Uterus (tissue), 4 donors: ENCODE measurements at places on chromosomes 11 and 22. TPM values are rescaled to one million over a fixed set of nuclear protein-coding genes. Genes with fewer than 3 reads are reported as not detected.

GRCh38 chr11:13183094-13183825, 94.3 kb upstream of the BMAL1 start:
- DNase-seq: no peak

DNA sequence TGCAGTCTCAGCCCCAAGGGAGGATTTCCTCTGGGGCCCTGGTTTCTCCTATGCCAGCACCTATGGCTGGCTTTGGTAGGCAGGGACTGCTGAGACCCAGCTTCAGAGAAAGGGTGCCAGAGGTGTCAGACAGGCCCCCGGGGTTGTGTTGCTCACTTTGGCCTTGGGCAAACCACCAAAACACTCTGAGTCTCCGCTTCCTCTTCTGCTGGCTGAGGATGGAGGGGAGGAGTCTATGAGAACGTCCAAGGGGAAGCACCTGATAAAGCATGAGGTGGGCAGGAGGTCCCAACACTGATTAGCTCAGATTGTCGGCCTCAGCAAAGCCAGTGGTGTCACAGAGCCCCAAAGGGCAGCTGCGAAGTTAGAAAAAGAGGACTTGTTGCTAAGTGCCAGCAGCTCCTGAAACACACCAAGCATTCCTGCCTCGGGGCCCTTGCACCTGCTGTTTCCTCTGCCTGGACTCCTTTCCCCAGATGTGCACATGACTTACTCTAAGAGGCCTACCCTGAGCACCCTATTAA, 10.5 kb downstream of the SMTNL1 start:
- DNase-seq: no peak

- DNase-seq: no peak
Measured at GRCh38 chr11:67022961-67023956, at the start of gene SYT12. TSS of gene SYT12 (plus strand) at chr11:67023134. CDS start at chr11:67030145, 7,011 bp downstream.

DNA sequence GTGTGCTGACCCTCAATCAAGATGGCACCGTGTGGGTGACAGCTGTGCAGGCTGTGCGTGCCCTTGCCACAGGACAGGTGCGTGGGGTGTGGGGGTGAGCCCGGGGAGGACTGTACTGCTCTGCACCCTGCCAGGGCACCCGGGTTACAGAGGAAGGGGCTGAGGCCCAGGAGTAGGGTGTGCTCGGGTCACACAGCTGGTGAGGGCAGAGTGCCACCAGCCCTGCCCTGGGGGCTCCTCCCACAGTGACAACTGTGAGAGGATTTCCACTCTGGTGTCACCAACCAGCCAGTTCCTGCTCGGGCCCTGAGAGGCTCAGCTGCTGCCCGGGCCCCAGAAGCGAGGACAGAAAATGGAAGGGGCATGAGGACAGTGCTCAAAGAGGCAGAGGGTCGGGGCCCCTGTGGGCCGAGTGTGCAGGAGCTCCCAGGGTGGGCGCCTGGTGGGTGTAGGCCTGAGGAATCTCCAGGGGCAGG, 20.5 kb downstream of the TRMU start:
- DNase-seq: no peak

GRCh38 chr11:45382133-45382878, 96.2 kb upstream of the SYT13 start:
- no peak for DNase-seq

Gene CNGA4
- not detected for total RNA-seq

DNA sequence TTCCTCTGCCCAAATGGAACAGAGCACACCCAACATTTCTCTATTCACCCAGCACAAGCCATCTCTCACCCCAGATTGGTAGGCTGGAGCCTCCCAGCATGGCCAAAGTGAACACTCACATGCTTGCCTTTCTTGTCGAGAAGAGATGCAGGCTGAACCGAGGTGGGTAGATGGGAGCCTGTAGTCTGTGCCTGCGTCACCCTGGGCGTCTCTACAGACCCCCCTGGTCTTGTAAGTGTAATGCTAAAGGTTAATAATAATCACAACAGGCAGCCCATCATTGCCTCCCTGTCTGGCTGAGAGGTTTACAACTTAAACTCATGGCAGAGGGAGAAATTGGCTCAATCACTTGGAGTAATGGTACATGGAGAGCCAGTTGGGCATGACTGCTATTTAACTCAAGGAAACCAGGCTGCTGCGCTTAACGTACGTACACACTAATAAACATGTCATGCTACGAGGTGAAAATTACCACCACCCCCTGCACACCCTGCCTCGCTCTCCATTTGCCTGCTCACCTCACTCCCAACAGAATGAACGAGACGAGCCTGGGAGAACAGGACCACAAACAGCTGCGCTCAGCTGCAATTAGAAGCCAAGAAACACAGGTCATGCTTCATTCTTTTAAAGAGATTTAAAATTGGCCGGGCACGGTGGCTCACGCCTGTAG, 9.1 kb upstream of the ZBTB16 start:
- peak; percentile 75 for DNase-seq

DNA sequence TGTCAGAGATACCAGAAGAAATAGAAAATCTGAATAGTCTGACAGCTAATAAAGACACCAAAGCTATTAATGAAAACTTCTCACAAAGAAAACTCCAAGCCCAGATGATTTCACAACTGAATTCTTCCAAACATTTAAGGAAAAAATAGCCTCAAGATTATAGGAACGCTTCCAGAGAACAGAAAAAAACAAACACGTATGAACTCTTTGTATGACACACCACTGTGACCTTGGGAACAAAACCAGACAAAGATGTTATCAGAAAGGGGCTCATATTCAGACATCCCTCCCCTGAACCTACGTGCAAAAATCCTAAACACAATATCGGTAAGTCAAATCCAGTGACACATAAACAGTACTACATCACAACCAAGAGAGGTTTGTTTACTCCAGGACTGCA, 23.5 kb downstream of the CERK start:
- DNase-seq: no peak

- no peak for DNase-seq
Measured at GRCh38 chr11:120424970-120425332, 86.6 kb upstream of the GRIK4 start.

Gene LMO2
- 28.1 TPM for total RNA-seq

Gene PICK1
- 2.9 TPM for total RNA-seq

DNA sequence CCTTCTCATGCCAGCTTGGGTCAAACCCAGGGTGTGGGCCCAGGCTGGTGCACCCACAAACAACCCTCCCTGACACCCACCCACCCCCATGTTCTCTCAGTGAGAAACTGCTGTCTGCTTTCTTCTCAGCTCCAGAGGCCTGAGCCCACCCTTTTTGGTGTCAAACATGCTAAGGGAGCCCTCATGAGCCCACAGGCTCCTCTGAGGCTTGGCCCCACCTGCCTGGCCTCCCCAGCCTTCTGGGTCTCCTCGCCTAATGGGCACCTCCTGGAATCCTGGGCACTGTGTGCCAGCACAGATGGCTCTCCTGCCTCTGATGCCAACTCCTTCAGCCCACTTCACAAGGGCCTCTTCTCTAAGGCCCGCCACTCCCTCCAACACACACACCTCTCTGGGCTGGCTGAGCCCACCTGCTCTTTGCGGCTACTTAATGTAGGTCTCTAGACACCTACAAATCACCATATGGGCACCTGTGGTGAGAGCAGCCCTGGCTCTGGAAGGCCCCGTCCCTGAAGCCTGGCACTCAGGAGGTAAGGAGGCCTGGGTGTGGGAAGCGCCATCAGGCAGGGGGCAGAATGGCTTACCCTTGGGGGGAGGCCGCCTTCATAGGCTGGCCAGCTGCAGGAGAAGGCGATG, 4.4 kb downstream of the NAGA start:
- DNase-seq: no peak

DNA sequence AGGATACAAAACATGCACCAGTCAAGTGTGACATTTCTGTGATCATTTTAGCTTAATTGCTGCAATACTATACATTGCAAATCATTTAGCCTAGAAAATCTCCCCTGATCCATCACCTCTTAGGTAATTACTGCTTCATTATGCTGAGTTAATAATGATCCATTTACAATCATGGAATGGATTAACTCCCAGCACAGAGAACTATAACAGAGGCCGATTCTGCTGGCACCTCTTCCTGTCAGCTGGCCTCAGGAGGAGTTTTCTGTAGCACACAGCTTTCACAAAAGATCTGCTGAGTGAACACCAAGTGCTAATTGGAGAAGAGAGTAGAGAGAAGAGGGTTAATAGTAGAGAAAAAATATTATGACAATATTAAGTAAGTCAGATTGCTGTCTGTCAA, 591.8 kb upstream of the KIRREL3 start:
- no peak for DNase-seq

DNA sequence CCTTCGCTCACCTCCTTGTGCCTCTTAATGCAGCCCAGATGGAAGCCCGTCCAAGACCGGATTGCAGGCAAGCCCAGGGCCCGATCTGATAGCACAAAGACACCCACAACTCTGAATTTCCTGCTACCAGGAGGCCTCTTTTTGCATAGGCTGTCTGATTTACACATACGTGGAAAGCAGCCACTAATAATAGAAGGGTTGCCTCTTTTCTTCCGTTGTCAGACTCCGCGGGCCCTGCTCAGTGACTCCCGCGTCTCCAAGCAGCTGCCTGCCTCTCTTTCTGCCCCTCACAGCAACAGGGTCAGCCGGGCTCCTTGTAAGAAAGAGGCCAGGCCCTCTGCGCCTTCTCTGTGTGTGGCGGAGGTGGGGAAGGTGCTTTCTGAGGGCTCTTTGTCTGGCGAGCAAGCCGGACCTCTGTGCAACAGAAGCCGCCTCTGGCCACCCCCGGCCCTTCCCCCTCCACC, 26.7 kb downstream of the FLI1 start:
- no peak for DNase-seq

GRCh38 chr11:102316346-102316904, 859 bp upstream of the BIRC3 start:
- DNase-seq: no peak

Gene HORMAD2
- total RNA-seq: not detected

Gene ROBO4
- 63.5 TPM for total RNA-seq

DNA sequence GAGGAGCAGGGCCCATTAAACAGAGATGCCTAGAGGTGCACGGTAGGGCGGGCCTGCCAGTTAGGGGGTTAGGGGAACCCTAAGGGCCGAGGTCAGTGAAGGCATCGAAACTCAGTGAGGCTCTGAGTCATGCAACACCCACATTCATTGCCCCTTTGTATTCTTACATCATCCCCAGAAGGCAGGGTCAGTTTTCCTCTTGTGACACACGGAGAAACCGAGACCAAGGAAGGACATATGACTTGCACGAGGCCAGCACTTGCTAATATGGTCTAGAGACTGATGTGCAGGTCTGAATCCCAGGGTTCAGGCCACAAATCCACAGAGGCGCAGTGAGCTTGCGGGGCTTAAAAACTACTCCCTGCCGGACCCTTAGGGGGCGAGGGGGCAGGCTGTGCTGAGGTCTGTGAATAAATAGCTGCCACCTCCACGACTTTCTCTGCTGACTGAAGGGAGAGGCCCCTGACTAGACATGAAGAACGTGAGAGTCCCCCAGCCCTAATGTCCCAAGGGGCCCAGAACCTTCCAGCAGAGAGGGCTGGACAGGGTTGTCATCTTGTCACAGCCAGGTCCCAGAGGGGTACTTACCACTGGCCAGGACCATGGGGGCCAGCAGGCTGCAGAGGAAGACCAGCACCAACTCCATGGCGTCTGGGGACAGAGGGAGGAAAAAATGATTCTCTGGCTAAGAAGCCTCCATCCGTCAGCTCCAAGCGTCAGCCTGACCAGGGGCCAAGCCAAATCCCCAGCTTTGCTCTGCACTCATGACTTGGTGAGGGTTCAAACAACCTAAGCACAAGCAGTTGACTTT, 17.8 kb upstream of the FXYD2 start:
- DNase-seq: peak; percentile 13

DNA sequence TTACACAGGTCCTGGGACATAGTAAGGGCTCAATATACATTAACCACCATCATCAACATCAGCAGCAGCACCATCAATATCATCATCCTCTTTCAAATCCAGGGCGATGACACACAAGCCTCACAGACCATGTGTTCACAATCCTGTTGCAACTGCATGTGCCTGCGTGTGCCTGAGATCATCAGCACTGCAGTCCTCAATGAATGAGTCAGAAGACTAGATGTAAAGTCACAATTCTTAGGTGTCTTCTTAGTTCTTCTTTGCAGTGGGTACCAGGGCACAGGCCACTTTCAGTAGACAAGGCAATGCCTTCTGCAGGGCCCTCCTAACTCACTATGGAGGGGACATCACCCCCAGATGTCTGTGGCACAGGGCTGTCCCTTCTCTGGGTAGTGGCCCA, 111.1 kb downstream of the MYO18B start:
- no peak for DNase-seq

GRCh38 chr11:19279451-19279850, 38.7 kb upstream of the E2F8 start:
- DNase-seq: no peak

Gene CHRNA10
- total RNA-seq: not detected
